Activated CD4-positive, alpha-beta T cell treated with anti-CD3 and anti-CD28 coated beads, Interleukin-2, amount 50 U/mL, for 24 hours (primary cell): ENCODE measurements at places on chromosomes 3 and 15.

GRCh38 chr3:170496868-170497140, 78.1 kb downstream of the CLDN11 start:
- no peak for DNase-seq

GRCh38 chr3:122730240-122730639, 49.6 kb downstream of the PARP14 start:
- DNase-seq: no peak

DNA sequence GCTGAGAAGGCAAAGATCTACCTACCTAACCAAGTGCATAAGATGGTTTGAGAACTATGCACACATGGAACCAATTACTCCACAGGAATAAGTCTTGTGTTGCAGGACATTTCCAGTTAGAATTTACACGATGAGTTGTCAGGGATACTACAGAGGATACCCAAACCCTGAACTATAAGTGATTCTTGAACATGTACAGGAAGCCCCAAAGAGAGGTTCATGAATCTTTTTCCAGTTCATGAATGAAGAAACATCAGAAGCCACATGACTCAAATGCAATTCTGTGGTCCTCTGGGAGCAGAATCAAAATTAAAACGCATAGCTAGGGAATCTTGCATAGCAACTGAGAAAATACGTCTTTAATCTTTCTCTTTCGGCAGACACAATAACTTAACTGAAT, 114.1 kb upstream of the LMCD1 start:
- no peak for DNase-seq

GRCh38 chr15:41872166-41872747, 21.6 kb downstream of the SPTBN5 start:
- no peak for DNase-seq
